Fibroblast of the aortic adventitia (primary cell): ENCODE measurements at places on chromosomes 13 and 19. TPM values are rescaled to one million over a fixed set of nuclear protein-coding genes. Genes with fewer than 3 reads are reported as not detected.

Gene SLC6A16
- 0.09 TPM in 1 of 2 replicates, not detected in the other for total RNA-seq

Gene LTBP4
- total RNA-seq = 31.5 and 38.9 TPM in 2 replicates

Gene ZNF667
- total RNA-seq = 3.1 and 8.9 TPM in 2 replicates

Gene STOML3
- not detected in 2 replicates for total RNA-seq

Gene CBARP
- 2.3 and 3.1 TPM in 2 replicates for total RNA-seq

Gene NANOS3
- 0.27 TPM in 1 of 2 replicates, not detected in the other for total RNA-seq

Gene IZUMO2
- total RNA-seq = not detected in 2 replicates

Gene HSD17B14
- total RNA-seq = 3.6 and 25.5 TPM in 2 replicates

Gene SHISA2
- total RNA-seq = 0.08 and 0.90 TPM in 2 replicates

Gene GPC5
- 0.18 TPM in 1 of 2 replicates, not detected in the other for total RNA-seq

Gene LILRB1
- not detected in 2 replicates for total RNA-seq

Gene TINCR
- 0.08 TPM in 1 of 2 replicates, not detected in the other for total RNA-seq

Gene TBXA2R
- 0.49 and 5.0 TPM in 2 replicates for total RNA-seq

Gene COX7A1
- 5.4 and 17.0 TPM in 2 replicates for total RNA-seq
